Heart right ventricle (tissue), 16 donors: ENCODE measurements at places on chromosomes 2 and 18. TPM values are rescaled to one million over a fixed set of nuclear protein-coding genes. Genes with fewer than 3 reads are reported as not detected.

DNA sequence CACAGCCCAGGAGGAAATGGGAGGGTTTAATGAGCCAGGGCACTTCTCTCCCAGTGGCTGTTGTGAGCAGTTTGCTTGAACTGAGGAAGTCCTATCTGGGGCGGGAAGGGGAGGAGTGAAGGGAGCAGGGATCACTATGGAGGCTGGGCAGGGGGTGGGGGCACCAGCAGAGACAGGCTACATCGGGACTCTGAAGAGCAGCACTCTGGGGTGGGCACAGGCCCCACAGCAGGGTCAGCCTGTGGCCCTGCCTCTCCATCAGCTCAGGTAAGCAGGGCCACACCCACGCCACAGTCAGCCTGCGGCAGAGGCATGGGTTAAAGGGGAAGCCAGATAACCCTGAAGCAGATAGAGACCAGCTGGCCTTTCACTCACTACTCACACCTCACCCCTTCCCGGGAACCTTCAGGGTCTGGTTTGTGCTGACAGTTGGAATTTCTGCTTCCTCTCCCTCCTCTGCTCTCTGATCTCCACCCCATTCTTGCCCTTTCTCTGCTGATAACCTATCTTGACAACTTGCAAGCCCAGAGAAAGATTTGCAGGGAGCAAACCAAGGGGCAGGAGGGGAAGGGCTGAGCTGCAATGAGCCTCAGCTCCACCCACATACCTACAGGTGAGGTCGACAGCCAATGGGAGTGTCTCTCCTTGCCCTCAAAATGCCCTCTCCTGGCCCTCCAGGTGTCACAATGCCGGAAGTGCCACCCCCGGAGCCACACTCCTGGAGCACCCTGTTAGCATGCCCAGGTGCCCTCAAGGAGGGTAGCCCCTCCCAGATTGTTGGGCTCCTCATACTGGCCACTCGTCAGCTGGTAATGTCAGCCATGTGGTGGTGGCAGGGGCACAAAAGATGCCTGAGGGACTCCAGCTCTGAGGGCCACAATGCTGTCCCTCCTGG, 3.7 kb downstream of the SIGLEC15 start:
- no peak for DNase-seq

The CXCR1 gene
- 0.62 TPM for total RNA-seq

The PSMA8 gene
- not detected for total RNA-seq

- no peak for DNase-seq
These were observed 422.2 kb downstream of the SETBP1 start for GRCh38 chr18:45102863-45103262.

DNA sequence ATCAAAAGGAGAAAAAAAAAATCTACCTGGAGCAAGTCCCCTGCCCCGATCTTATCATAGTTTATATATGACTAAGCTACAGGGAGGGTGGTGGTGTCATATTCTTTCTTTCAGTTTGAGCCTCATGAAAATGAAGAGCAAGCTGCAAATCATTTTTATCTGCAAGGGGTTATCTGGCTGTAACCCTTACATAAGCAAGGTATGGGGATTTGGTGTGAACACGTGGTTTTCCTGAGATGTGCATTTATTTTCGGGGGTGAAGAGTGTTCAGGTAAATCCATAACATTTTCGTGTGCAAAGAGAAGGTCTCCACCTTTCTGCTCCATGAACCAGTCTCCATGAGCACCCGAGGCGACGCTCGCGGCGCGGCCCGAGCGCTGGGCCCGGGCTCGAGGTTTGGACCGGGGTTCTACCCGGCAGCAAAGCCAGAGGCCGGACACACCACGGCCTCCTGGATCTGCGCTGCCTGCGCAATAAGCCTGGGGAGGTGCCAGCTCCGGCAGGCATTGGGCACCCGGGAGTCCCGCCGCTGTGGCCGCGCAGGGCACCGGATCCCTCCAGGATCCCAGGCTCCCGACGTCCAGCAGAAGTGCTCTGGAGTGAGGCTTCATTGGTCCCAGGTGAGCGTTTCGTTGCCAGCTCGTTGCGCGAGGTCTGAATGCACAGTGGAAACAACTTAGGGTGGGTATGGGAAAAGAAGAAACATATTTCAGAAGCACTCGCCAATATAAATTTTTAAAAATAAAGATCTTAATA, 36.1 kb upstream of the GPD2 start:
- DNase-seq, result peak; percentile 83

The POTEJ gene
- total RNA-seq, result not detected

GRCh38 chr2:240958366-240959213, 39.8 kb upstream of the SNED1 start:
- DNase-seq, result no peak

- DNase-seq, result no peak
These were observed 303.6 kb upstream of the ID2 start for GRCh38 chr2:8378016-8378810.

The PMAIP1 gene
- 0.25 TPM for total RNA-seq

DNA sequence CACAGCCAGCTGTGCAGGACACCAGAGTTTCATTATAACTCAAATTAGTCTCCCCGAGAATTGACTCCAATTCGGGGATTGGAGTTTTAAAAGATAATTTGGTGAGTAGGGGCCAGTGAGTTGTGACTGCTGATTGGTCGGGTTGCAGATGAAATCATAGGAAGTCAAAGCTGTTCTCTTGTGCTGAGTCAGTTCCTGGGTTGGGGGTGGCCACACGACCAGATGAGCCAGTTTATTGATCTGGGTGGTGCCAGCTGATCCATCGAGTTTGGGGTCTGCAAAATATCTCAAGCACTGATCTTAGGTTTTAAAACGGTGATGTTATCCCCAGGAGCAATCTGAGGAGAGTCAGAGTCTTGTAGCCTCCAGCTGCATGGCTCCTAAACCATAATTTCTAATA, 82.7 kb upstream of the SLC66A3 start:
- no peak for DNase-seq

- no peak for DNase-seq
These were observed 83.6 kb downstream of the MREG start for GRCh38 chr2:215929602-215930335.

DNA sequence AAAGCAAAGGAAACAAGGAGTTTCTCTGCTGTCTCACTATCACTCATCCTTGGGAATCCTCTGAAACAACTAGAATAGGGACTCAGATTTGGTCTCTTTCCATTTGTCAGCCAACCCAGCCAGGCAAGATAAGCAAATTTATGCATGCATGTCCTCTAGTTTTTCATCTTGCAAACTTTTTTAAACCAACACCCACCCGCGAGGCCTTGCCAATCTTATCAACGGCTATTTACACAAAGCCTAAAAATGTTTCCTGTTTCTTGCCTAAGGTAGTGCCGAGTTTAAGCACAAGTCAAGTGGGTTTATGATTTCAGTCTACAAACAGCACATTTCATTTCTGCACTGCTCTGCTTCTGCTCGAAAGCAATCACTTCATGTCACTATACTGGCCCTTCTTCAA, 240.9 kb downstream of the STK39 start:
- no peak for DNase-seq

DNA sequence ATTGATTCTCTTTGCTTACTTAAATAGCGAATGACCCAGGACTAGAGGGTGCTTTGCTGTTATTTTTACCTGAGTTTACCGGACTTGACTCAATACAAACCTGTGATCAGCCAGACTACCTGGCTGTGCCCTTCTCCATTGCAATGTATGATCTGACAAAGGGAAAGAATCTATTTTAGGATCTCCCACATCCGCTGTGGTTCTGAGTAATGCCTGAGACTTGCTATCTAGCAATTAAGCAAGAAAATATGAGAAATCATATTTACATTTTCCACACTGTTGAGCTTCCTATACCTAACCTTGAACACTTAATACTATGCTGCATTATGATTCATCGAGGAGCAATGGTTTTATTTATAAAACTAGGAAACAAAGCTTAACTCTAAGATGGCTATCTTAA, 215.2 kb downstream of the RAD51AP2 start:
- DNase-seq, result no peak

GRCh38 chr2:19643117-19643518, 258.7 kb downstream of the TTC32 start:
- DNase-seq, result no peak

- DNase-seq, result no peak
These were observed 283.1 kb downstream of the SP3 start for GRCh38 chr2:173681881-173682650.

DNA sequence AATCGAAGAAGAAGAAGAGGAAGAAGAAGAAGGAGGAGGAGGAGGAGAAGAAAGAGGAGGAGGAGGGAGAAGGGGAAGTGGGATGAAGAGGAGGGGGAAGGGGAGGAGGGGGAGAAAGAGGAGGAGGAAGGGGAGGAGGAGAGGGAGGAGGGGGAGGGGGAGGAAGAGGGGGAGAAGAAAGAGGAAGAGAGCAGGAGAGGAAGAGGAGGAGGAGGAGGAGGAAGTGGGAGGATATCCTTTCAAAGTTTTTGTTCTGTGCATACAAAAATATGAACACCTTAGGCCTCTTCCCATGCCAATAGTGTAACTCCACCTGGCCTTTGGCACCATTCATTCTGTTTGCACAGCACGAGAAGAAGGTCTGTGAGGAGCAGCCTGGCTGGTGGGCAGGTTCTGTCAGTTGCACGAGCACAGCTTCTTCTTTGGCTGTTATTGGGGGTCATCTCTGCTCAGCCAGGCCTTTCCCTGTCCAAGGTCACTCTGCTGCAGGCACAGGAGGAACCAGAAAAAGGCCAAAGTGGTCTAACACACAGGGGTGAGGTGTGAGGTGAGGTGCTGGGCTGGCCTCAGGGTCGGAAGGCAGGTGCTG, 25.8 kb upstream of the PLB1 start:
- DNase-seq, result no peak

GRCh38 chr2:166373105-166373504, 2.6 kb downstream of the SCN9A start:
- DNase-seq, result no peak

DNA sequence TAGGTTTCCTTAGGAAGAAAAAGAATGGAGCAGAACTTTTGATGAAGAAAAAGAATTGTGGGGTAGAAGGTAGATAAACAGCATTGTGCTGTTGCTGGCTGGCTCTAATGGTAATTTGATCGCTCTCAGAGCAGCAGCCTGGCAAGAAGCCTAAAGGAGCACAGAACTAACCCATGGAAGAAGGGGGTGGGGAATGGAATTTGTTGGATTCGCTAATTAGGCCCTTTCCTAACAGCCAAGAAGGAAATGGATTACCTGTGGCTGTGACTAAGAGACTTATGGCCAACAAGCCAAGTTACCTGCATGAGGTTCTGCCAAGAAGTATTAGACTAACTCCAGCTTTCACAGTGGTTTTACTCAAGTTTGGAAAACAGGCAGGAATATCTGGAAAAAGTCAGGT, 210.6 kb downstream of the IKZF2 start:
- peak; percentile 38 for DNase-seq

The SLC8A1 gene
- total RNA-seq, result 1,208 TPM

- no peak for DNase-seq
These were observed 1184.0 kb upstream of the GYPC start for GRCh38 chr2:125471963-125472362.

DNA sequence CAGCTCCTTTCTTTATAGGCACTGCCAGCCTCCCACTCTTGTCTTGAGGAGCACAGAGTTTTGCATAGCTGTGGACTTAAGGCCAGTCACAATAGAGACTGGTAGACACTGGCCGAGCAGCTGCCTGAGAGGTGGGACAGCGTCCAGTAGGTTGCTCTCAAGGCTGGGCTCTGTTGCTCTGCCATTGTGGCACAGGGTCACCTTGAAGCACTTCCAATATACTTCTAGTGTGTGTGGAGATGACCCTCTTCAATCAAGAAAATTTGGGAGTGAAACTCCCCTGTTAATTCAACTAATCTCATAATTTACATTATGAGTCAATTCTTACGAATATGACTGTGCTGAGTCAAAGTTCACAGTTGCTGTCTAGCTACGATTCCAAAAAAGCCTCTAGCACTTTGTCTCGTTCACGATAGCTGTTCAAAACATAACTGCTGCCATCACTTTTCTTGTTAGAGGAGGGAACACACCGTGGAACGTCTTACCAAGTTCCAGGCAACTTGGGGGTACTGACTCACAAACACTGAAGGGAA, 636.2 kb downstream of the EPHA4 start:
- DNase-seq, result peak; percentile 20
